ENCODE measurements at places on chromosomes 12 and 14. TPM values are rescaled to one million over a fixed set of nuclear protein-coding genes. Genes with fewer than 3 reads are reported as not detected.

DNA sequence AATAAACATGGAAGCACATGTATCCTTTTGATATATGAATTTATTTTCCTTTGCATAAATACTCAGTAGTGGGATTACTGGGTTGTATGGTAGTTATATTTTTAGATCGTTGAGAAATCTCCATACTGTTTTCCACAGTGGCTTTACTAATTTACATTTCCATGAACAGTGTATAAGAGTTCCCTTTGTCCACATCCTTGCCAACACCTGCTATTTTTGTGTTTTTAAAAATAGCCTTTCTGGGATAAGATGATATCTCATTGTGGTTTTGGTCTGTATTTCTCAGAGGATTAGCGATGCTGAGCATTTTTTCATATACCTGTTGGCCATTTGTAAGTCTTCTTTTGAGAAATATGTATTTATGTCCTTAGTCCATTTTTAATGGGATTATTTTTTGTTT, 329.2 kb upstream of the KITLG start:
- DNase-seq = no peak

DNA sequence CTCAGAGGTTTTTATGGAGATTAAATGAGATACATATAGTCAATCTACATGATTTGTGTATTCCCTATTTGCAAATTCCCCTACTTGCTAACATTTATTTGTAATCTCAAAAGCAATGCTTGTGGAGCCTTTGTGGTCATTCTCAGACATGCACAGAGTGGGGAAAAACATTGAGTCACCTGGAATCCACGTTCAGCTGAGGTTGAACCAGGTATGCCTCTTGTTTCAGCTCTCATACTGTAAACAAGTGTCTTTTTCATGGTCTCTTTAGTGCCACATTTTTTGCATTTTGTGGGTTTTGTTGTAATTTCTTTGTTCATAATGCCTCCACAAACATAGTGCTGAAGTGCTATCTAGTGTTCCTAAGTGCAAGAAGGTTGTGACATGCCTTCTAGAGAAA, 181.9 kb downstream of the BCAT1 start:
- no peak for DNase-seq

DNA sequence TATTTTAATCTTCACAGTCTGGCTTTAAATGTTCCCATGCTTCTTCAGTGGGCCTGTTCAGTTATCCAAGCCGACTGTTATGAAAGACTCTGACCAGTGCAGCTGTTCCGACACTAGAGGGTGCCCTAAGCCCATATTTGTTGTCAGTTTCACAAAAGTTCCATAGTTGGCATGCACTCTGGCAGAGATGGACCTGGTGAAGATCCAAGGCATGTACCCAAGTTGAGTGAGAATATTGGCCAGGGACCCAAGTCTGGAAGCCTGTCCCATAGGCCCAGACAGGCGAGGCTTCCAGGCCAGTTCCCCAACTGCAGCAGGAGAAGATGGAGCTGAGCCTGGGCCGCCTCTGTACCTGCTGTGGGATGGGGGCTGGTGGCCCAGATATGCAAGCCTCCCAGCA, 27.4 kb upstream of the GUCY2C start:
- no peak for DNase-seq

The POTEG gene
- not detected for total RNA-seq

DNA sequence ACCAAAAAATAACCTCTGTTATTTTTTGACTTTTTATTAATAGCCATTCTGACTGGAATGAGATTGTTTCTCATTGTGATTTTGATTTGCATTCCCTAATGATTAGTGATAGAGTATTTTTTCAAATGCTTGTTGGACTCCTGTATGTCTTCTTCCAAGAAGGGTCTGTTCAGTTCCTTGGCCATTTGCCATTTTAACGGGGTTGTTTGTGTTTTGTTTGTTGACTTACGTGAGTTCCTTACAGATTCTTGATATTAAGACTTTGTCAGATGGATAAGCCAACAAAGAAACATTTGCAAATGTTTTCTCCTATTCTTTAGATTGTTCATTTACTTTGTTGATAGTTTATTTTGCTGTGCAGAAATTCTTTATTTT, 651.6 kb upstream of the LRFN5 start:
- no peak for DNase-seq

The SPRYD4 gene
- 2.9 TPM for total RNA-seq

GRCh38 chr14:91366749-91367148, 50.9 kb downstream of the CCDC88C start:
- no peak for DNase-seq

DNA sequence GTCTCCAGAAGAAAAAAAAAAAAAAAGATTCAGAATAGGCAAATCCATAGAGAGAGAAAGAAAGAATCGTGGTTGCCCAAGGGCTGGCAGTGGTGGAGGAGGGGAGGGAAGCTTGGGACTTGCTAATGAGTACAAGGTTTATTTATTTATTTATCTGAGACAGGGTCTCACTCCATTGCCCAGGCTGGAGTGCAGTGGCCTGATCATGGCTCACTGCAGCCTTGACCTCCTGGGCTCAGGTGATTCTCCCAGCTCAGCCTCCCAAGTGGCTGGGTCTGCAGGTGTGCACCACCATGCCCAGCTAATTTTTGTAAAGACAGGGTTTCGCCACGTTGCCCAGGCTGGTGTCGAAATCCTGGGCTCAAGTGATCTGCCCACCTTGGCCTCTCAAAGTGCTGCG, 9.7 kb upstream of the TNFRSF1A start:
- no peak for DNase-seq

The KLC1 gene
- total RNA-seq = 253 TPM

- no peak for DNase-seq
Measured at GRCh38 chr14:102485693-102486512, 23.7 kb downstream of the ANKRD9 start.

The POLE2 gene
- 1.6 TPM for total RNA-seq

- DNase-seq = no peak
Measured at GRCh38 chr12:47417121-47417520, 288.7 kb downstream of the RPAP3 start.

- no peak for DNase-seq
Measured at GRCh38 chr14:30211326-30211725, 283.7 kb upstream of the PRKD1 start.

The NUAK1 gene
- 13.1 TPM for total RNA-seq

- DNase-seq = no peak
Measured at GRCh38 chr12:67772267-67773169, 124.0 kb downstream of the DYRK2 start.

- no peak for DNase-seq
Measured at GRCh38 chr12:42758806-42759205, 169.3 kb upstream of the PRICKLE1 start.

The GALNT16 gene
- total RNA-seq = 8.8 TPM

The NYNRIN gene
- 6.4 TPM for total RNA-seq

- DNase-seq = no peak
Measured at GRCh38 chr12:14714437-14714836, 18.0 kb upstream of the GUCY2C start.

The DCN gene
- total RNA-seq = 4,374 TPM

DNA sequence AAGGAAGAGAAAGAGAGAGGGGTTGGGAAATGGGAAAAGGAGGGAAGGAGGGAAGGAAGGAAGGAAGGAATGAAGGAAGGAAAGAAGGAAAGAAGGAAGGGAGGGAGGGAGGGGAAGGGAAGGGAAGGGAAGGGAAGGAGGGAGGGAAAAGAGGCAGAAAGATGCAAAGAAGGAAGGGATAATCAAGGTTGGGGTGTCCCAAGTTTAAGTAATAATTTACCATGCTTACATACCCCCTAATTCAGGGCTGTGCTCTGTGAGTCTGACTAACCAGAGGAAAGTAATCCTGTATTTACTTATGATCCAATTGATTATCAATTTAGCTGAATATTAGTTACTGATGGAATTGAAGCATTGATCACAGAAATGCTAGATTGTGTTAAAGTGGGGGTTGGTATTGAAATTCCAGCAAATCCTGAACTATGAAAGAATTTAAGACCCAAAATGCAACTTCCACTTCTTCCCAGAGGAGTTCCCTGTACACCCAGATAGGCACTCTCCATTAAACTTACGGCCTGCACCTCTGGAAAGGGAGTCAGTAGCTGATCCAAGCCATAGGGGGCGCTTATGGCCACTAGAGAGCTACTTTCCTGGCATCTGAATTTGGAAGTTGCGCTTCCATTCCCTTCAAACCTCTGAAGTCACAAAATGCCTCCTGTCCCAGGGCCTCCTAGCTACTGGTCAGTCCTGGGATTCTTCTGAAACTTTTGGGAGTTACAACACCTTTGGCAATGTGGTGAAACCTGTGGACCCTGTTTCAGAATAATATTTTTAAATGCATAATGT, 162.7 kb upstream of the PWP1 start:
- no peak for DNase-seq

- DNase-seq = no peak
Measured at GRCh38 chr14:55152052-55152753, 23.2 kb downstream of the LGALS3 start.

The GLT8D2 gene
- total RNA-seq = 8.6 TPM

Measured in breast epithelium (tissue), 4 donors.